ENCODE measurements at places on chromosomes 5 and 9.

DNA sequence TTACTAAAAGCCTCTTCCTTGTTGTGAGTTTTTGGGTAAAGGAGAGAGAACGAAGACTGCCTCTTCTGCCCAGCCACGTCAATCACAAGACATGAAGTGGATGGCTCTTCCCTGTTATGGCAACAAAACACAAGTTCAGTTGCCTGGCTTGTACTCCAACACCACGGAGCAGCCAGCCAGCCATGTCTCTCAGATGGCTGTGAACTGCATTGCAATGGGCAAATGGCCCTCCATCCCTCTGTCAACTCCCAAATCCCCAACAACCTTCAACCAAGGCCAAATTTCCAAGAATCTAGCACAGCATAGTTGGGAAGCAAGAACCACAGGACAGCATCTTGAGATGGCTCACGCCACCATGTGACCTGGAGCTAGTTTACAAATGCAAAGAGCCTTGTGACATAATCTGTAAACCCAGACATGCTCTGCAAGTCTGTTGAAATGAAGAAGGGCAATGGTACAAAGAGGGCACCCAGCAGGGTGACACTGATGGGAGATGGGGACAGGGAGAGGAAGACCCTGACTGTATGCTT lies 53.9 kb downstream of the ZNF366 start:
- no peak for DNase-seq

- no peak for DNase-seq
These were observed 372.6 kb upstream of the PRR16 start for GRCh38 chr5:120091376-120091948.

GRCh38 chr9:95023217-95024003 lies 294.1 kb downstream of the FANCC start:
- no peak for DNase-seq

GRCh38 chr9:85045271-85045670 lies 375.7 kb downstream of the NTRK2 start:
- no peak for DNase-seq

DNA sequence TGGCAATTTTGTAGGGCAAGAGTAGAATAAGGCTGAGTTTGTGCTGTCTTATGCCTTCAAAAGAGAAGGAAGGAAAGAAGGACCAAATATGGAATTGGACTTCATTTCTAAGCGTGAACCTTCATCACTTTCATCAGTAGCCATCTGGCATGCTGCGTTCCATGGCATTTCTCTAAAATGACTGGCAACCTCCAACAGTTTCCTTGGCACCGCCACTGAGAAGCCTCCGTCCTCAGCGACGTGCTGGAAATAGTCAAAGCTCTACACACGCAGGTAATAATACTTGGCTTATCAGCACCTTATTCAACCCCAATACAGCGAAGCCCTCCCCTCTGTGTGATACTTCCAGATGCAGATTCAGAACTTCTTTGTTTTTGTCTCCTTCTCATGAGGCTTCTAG lies 169.7 kb upstream of the CD180 start:
- no peak for DNase-seq

DNA sequence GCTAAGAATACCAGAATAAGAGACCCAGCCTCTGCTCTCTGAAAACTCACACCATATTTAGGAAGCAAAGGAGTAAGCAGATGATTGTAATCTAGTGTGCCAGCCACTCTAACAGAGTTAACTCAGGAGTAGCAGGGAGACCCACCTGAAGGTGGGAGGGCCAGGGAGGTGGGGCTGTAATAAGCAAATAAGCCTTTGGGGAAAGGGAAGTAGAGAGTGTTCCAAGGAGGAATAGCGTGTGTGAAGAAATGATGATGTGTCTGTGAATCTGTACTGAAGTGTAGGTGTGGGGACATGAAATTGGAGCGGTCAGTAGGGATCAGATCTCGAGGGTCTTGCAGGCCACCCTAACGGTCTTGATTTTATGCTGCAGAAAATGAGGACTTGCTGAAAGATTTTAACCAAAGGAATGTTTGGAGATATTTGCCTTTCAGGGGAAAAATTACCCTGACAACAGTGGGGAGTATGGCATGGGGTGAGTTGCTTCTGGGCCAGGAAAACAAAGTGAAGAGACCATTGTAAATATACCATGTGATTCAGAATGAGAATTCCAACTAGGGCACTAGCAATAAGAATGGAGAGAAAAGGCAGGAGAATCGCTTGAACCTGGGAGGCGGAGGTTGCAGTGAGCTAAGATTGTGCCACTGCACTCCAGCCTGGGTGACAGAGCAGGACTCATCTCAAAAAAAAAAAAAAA lies 44.1 kb upstream of the FSD1L start:
- DNase-seq = no peak

Measured in activated CD8-positive, alpha-beta memory T cell treated with anti-CD3 and anti-CD28 coated beads for 4 hours (primary cell).